ENCODE measurements at places on chromosomes 2 and 18.
A peak's percentile ranks its signal among the peaks of the same experiment; 100 is the strongest.

GRCh38 chr2:119527999-119528398 lies 3.7 kb upstream of the SCTR start:
- no peak for DNase-seq

DNA sequence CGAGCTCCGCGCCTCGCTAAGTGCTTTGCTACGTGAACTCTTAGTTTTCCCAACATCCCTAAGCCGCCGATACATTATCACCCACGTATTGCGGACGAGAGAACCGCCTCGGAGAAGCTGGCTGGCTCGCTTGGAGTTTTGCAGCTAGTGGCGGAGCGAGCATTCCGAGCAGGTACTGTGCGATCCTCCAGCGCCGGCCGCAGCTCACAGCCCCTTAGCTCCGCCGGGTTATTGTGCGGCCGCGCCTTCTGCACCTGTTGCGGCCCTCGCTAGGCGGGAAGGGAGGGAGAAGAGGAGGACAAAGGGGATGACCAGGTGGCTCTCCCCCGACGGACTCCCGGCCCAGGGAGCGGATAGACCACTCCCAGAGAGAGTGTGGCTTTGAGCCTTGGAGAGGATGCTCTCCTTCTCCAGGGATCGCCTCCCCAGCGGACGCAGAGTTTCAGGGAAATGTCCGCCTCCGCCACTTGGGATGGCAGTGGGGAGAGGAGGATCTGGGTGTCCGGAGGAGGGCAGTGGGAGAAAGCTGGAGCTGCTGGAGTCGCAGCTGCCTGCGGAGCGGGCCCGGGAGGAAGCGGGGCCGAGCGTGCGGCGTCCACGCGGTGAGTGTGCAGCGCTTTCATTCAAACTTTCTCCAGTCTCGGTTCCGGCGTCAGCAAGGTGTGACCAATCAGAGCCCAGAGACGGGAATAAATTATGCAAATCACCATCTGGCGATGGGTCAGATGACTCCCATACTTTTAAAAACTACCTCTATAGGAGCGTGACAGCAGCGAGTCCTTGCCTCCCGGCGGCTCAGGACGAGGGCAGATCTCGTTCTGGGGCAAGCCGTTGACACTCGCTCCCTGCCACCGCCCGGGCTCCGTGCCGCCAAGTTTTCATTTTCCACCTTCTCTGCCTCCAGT lies at the start of gene LIPG:
TSS of gene LIPG (plus strand) at position 769 of the 905 bp plus-strand sequence. CDS start 252 bp downstream, outside the sequence.
- peak; percentile 29 for DNase-seq

GRCh38 chr2:133415210-133415876 lies 152.9 kb downstream of the NCKAP5 start:
- no peak for DNase-seq

GRCh38 chr2:145760781-145761649 lies 1241.1 kb upstream of the ZEB2 start:
- DNase-seq = no peak

Data from KBM-7 (cell line).